ENCODE measurements at places on chromosomes 7 and 10.

- DNase-seq = peak; percentile 98
Measured at GRCh38 chr7:42107484-42108240, 129.3 kb downstream of the GLI3 start.

DNA sequence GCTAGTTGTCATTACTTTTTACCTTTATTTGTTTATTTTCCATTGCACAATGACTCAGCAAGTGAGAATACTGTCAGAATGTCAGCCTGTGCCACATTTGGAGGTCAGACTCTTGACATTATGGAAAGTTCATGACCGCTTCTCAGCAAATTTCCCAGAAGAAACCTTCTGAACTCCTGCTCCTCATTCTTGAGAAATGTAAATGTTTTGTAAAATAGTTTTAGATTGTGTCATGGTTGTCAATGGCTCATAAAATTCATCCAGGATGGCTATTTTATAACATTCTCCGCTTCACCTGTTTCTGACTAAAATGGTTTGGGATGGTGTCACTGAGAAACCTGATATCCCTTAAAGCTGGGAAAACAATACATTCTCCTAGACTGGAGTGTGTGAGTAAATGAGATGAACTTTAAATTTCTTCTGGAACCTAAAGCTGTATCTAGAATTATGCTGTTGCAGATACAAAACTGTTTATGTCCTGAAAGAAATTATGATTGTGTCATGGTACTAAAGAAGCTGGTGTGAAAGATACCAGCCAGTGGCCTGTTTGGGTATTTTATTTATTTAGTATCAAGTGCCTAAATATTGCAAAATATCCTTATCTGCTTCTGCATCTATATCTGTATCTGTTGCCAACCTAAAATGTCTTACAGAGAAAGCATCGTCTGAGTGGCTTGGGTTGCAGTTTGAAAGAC is 671.7 kb downstream of the GATA3 start:
- no peak for DNase-seq

DNA sequence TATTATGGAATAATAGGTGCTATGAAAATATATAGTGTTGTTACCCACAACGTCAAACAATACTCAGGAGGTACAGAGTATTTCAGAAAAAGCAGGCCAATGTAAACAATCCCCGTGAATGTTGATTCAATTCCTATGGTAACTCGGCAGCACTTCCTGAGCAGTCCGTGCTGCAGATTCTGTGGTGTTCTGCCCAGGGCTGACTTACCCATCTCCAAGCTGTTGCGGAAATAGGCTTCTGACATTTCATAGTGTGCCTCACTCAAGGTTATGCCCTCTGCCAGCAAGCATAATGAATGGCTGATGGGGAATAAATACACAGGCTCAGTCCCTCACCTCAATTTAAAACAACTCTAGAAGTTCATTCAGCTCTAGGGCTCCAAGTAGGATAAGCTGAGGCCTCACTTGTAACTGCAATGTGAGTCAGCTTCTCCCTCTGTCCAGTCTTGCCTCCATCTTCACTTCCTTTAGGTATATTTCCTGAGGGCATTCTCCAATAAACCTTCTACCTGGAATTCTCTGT is 177.6 kb downstream of the GNAI1 start:
- no peak for DNase-seq

- DNase-seq = no peak
Measured at GRCh38 chr7:151185762-151186639, 1.0 kb downstream of the ASB10 start.

DNA sequence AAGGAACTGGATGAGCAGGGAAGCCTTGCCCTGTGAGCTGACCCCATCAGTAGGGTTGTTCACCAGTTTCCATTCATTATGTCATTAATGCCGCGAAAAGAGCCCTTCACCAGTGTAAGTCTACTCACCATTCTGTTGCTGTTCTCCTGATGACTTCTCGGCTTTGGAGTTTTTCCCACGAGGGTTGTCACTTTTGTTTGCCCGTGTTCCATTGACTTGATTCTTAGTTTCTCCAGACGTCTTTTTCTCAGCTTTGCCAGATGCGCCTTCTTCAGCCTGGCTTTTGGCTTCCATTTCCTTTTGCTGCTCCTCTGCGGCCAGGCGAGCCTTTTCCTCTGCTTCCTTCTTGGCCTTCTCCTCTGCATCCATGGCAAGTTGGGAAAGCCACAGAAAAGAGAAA is 128.8 kb downstream of the PPP1R17 start:
- DNase-seq = no peak

Measured in A673 (cell line).